ENCODE measurements at places on chromosomes 6 and 20.

DNA sequence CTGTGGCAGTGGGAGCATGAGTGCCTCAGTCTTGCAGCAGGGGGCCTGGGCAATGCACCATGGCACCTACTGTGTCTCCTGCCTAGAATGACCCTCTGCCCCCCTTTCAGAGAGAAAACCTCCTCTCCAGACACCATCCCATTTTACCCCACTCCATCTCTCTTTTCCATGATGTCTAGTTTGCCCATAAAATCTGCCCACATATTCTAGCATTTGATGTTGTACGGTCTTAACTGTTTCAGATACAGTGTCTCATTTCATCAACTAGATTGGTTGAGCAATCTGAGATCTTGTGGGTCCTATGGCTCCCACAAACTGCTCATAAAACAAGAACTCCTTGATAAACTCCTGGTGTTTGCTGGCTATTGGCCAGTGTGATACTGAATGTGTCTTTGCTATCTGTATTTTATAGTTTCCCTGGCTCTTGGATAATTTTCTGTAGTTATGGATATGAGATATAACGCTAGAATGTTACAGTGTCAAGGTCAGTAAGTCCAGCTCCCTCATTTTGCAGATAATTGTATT lies 8.1 kb downstream of the PNPLA1 start:
- DNase-seq, result no peak

DNA sequence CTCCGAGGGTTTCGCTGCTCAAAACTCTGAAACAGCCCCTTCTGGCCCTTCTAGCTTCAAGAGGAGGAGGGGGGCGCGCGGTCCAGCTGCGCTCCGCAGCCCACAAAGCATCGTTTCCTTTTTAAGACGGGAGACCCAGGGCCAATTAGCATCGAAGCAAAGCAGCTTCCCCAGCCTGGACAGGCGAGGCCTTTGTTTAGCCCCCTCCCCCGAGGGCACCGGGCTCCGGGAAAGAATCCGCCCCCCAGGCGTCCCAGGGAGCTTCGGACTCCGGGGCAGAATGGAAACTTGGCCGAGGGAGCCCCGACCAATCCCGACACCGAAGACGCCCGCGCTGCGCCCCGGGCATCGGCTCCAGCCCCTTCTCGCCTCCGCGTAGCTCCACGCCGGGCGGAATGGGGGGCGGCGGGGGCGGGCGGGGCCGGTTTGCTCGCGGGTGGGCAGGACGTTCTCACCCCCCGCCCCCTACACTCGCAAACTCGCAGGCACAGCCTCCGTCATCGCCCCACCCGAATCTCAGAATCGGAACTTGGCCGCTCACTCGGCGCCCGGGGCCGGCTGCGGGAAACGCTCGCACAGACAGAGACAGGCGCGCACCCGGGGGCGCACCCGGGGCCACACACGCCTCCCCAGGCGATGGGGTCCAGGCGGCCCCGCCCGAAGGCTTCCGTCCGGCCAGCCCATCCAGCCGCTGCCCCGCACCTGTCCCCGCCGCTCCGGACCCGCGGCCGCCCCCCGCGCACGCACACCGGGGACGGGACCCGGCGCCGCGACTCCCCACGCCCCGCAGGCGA lies 628 bp downstream of the NKAIN4 start:
- no peak for DNase-seq

DNA sequence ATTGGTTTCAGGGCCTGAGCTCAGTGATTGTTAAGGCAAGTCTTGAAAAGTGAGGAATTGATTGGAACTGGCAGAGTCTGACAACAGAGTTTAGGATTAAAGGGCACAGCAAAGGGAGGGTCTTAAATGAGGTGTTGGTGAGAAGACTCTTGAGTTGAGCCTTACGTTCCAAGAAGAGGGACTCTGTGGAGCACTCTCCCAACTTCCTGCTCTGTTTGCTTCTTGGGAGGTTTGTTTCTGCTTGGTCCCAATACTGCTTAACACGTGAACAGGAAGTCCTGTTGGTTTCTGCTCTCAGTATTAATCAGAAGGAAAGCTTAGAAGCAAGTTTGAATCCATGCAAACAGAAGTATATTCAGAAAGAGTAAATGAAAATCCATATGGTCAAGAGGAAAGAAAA lies 15.6 kb upstream of the SYNDIG1 start:
- DNase-seq, result no peak

- DNase-seq, result no peak
Observed at GRCh38 chr6:155313602-155314091, 637 bp downstream of the TFB1M start.

DNA sequence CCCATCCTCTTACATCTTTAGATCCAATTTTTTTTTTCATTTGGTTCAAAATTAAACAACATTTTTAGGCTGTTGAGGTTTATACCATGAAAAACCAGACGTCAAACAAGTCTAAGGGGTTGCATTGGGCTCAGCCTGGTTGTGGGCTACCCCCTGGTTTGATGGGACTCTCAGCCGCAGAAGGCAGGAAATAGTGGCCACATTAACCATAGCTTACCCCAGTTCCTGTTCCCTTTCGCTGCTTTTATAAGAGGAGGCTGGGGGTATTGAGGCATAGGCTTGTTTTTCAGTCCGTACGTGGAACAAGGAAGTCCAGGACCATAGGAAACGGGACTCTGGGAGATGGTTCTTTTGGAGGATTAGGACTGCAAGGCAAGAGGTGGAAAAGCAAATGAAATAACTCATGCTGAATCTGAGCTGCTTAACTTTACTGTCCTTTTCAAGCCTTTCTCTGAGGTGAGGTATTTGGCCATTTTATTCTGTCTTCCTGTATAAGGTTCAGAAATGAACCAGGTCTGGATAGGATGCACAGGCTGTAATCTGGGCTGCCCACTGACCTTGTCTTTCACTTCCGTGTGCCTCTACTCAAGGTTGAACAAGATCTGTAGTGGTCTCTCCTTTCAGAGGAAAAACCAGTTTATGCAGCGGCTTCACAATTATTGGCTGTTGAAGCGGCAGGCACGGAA lies 7.7 kb downstream of the BRPF3 start:
- DNase-seq, result no peak

DNA sequence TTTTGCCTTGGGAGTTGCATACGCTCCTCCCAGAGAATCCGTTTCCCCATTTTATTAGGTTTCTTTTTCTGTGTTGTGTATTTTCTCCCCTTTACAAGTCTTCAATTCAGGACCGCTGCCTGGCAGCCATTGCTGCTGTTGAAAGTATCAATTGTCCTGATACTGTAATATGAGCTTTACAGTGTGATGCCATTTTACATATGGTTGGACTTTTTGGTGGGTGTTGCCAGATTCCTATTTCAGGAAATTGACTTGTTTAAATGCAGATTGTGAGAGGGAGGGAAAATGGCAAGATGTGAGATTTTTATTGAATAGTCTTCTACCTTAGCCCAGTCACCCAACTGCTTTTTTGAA lies 1.2 kb downstream of the PANK2 start:
- no peak for DNase-seq
